ENCODE measurements at places on chromosomes 7 and 10. TPM values are rescaled to one million over a fixed set of nuclear protein-coding genes. Genes with fewer than 3 reads are reported as not detected.

UNC5B gene
- total RNA-seq, result 6.5 TPM

DNA sequence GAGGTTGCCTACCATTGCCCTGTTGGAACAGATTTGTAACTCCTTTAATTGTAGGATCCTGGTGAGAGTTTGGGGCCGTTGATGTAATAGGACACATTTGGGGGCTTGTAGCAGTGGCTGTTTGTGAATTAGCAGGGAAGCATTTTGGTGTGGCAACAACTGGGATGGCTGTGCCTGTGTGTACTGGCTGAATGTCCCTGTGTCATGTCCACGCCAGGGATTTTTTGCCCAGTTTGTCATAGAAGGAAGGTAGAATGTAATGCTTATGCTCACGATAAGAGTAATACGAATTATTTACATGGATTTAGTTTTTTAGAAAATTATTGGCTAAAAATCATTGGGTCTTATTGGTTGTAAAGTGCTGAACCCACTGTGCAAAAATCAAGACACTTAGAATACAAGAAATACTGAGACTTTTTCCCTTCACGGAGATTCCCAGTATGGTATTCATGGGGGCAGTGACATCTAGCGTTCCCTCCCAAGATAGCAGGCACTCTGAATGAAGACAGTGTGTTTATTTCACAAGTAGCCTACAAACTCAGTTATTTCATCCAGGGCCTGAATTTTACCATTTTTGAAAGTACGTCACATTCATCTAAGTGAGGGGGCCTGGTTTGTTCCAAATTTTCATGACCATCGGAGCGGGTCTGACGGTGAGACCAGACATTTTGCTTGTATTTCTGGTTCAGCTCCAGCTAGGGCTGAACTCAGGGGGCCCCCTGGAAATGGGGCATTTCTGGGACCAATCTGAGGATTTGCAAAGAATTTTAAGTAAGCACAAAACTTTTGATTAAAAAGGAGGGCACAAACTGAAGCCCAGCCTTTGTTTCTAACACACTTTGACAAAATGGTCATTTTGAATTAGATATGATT, 74.7 kb downstream of the CACNB2 start:
- H3K4me3 ChIP-seq, result no peak overlapping the region
- no peaks in the 10 kb centered on the region for H3K36me3 ChIP-seq
- peak; percentile 76 for DNase-seq
- H3K27me3 ChIP-seq, result no peaks in the 10 kb centered on the region

SYCE1 gene
- not detected for total RNA-seq

LRMDA gene
- total RNA-seq, result 0.13 TPM

GPC2 gene
- 0.22 TPM for total RNA-seq

DNA sequence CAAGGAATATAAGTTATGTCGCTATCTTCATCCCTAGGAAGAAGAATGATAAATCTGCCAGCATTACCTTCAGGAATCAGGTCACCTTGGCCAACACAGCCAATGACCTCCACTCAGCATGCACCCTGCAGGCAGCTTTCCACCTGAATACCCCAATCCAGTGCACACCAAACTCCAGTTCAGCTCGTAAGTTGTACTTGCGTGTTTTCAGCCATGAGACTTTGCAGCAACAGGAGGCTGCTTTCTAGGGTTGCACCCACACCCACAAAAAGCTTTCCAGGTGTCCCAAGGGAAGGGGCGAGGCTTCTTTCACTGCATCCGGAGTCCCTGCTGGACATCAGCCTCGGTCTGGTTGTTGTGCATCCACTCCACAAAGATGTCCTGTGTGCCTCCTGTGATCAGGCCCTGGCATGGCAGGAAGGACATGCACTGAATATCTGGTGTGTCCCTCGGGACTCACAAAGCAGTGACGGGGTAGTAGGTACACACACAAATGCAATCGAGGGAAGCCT, 282.9 kb downstream of the GRID1 start:
- no peak overlapping the region for H3K27ac ChIP-seq
- no peaks in the 10 kb centered on the region for H3K27me3 ChIP-seq
- H3K4me3 ChIP-seq, result no peak overlapping the region
- H3K36me3 ChIP-seq, result no peaks in the 10 kb centered on the region
- no peak for DNase-seq

DNA sequence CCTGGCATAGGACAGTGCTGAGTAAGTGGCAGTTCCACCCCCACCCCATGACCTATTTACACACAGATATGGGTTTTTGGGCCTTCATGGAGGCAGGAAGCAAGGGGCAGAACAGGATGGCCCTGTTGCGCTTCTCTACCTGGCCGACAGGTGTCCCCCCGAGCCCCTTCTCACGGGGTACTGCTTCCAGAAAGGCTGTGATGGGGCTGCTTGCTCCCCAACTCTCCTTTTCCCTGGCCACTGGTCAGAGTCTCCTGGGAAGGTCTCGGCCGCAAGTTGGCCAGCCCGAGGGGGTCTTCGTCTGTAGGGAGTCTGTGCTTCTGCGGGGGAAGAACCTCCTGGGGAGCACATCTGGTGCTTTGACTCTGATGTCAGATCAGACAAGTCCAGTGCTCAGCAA, 139.8 kb upstream of the TNS3 start:
- no peak for DNase-seq
- H3K36me3 ChIP-seq, result no peaks in the 10 kb centered on the region
- no peak overlapping the region for H3K27ac ChIP-seq
- H3K4me1 ChIP-seq, result peaks cover 13% of the 10 kb centered on the region
- no peak overlapping the region for H3K4me3 ChIP-seq

SFTPA1 gene
- not detected for total RNA-seq

GRCh38 chr7:65955718-65956117, 26.3 kb downstream of the GUSB start:
- no peak overlapping the region for H3K27ac ChIP-seq
- H3K36me3 ChIP-seq, result peaks cover 16% of the 10 kb centered on the region
- no peaks in the 10 kb centered on the region for H3K27me3 ChIP-seq

DNA sequence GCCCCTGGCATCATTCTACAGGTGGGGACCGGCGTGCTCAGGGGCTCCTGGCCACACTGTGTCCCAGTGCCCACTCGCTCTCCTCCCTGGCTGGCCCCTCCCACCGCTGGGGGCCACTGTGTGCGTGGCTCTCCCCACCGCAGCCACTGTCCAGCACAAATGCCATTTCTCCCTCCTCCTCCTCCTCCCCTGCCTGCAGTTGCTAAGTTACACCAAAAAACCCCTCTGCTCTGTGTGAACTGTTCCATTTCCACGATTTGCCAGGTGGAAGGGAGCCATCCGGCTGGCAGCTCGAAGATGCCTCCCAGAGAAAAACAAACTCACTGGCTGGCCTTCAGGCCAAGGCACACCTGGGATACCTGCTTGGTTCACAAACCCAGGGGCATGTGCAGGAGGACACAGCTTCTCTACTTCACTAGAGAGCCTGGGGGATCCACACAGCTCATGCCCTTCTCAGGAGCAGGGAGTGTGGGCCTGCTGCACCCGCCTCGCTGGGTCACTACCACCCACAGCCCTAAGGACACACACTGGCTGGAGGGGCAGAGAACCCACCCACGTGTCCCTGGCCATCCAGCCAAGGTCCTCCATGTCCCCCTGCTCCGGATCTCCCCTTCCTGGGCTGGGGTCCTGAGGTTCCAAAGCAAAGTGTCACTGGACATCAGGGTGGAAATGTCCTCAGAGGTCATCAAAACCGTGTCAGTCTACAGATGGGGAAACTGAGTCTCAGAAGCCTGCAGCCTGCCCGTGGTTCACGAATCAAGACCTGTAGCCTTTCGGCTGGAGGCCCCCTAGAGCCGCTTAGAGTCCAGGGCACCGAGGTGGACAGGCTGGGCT, 1.7 kb downstream of the RASGEF1A start:
- no peak overlapping the region for H3K27ac ChIP-seq
- no peaks in the 10 kb centered on the region for H3K4me1 ChIP-seq
- no peaks in the 10 kb centered on the region for H3K36me3 ChIP-seq

GRCh38 chr7:26556061-26556881, 264.6 kb downstream of the SNX10 start:
- H3K4me1 ChIP-seq, result no peaks in the 10 kb centered on the region
- no peaks in the 10 kb centered on the region for H3K27me3 ChIP-seq
- DNase-seq, result no peak
- no peaks in the 10 kb centered on the region for H3K36me3 ChIP-seq

GRCh38 chr7:115478426-115478825, 552.1 kb downstream of the TFEC start:
- H3K27me3 ChIP-seq, result no peaks in the 10 kb centered on the region
- no peaks in the 10 kb centered on the region for H3K36me3 ChIP-seq
- H3K4me3 ChIP-seq, result no peak overlapping the region
- DNase-seq, result peak; percentile 8
- peaks cover 12% of the 10 kb centered on the region for H3K4me1 ChIP-seq

DNA sequence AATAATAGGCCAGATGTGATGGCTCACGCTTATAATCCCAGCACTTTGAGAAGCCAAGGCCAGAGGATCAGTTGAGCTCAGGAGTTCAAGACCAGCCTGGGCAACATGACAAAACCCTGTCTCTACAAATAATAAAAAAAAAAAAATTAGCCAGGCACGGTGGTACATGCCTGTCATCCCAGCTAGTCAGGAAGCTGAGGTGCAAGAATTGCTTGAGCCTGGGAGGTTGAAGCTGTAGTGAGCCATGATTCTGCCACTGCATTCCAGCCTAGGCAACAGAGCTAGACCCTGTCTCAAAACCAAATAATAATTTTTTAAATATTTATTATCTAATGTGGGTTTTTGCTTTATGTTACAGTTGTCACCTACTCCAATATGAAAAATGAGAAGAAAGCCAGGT, 178.9 kb downstream of the ADK start:
- H3K4me1 ChIP-seq, result peaks cover 33% of the 10 kb centered on the region
- no peaks in the 10 kb centered on the region for H3K27me3 ChIP-seq
- H3K4me3 ChIP-seq, result no peak overlapping the region
- H3K36me3 ChIP-seq, result no peaks in the 10 kb centered on the region

DNA sequence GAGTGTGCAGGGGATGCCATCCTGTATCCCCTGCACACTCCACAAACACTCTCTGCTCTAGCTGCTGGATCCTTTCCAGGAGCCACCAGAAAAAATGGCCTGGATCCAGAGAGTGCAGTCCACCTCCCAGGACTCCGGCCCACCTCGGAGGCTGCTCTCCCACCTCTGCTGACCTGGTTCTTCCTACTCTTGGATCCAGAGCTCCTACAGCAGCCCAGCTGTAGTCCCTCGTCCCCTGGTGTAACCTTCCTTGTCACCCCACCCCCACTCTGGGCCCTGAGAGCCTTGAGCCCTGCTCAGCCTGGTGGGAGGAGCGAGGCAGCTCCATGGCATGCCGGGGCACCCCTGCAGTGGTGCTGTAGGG, 54.4 kb downstream of the GOLGA7B start:
- no peak overlapping the region for H3K4me3 ChIP-seq
- H3K27ac ChIP-seq, result no peak overlapping the region
- peaks cover 10% of the 10 kb centered on the region for H3K27me3 ChIP-seq
- no peaks in the 10 kb centered on the region for H3K36me3 ChIP-seq
- no peak for DNase-seq

HOXA7 gene
- 3.4 TPM for total RNA-seq

SFTPA2 gene
- not detected for total RNA-seq
